Activated T-cell treated with anti-CD3 and anti-CD28 coated beads for 48 hours (primary cell): ENCODE measurements at places on chromosomes 5 and 9.

- no peak for DNase-seq
Observed at GRCh38 chr5:149583394-149583793, 2.1 kb downstream of the ARHGEF37 start.

GRCh38 chr5:40551496-40552491, 127.9 kb upstream of the PTGER4 start:
- DNase-seq, result no peak

DNA sequence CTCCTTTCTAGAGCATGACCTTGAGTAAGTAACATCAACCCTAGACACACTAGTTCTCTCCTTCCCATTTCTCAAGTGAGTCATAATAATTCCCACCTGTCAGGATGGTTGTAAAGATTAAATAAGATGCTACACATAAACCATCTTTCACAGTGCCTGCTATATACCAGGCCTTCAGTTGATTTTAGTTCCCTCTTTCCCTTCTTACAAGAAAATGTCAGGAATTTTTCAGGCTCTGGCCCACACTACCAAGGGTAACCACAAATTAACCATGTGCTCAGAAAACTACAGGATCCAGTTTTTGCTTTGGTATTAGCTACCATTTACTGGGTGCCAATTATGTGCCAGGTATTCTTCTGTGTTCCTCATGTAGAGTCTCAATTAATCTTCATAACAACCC, 42.7 kb upstream of the RARS1 start:
- DNase-seq, result no peak

DNA sequence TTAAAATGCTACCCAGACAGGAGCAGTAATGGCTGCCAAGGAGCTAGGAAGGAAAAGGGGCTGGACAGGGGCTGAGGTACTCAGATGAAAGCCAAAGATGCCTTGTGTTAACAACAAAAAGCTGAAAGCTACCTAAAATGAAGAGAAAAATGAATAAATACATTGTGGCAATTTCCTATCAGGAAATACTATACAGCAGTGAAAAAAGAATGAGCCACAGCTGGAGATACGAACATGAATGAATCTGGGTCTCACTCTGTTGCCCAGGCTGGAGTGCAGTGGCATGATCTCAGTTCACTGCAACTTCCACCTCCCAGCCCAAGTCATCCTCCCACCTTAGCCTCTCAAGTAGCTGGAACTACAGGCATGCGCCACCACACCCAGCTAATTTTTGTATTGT, 6.3 kb downstream of the TNIP1 start:
- no peak for DNase-seq

GRCh38 chr9:117737721-117738226, 33.6 kb downstream of the TLR4 start:
- no peak for DNase-seq

- no peak for DNase-seq
Observed at GRCh38 chr9:96555567-96556386, 63.9 kb downstream of the CDC14B start.

- DNase-seq, result no peak
Observed at GRCh38 chr9:6827439-6828145, 69.8 kb downstream of the KDM4C start.

GRCh38 chr9:114417511-114417910, 29.7 kb upstream of the AKNA start:
- no peak for DNase-seq

DNA sequence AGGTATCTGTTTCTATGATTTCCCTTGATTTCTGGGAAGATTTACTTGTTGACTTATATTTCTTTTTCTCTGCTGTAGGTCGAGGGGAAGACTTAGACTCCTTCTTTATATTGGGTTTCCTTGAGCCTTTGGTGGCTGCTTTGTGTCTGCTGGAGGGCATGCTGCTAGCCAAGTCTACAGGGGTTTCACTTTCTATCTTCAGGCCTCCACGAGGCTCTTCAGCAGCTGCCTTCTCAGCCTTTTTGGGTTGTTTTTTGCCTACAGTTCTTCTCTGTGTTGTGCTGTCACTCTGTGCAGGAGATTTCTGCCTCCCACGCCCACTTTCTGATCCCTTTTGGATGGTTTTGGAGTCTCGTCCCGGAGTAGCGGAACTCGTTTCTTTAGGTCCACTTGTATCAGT, 23.2 kb downstream of the LEAP2 start:
- no peak for DNase-seq

DNA sequence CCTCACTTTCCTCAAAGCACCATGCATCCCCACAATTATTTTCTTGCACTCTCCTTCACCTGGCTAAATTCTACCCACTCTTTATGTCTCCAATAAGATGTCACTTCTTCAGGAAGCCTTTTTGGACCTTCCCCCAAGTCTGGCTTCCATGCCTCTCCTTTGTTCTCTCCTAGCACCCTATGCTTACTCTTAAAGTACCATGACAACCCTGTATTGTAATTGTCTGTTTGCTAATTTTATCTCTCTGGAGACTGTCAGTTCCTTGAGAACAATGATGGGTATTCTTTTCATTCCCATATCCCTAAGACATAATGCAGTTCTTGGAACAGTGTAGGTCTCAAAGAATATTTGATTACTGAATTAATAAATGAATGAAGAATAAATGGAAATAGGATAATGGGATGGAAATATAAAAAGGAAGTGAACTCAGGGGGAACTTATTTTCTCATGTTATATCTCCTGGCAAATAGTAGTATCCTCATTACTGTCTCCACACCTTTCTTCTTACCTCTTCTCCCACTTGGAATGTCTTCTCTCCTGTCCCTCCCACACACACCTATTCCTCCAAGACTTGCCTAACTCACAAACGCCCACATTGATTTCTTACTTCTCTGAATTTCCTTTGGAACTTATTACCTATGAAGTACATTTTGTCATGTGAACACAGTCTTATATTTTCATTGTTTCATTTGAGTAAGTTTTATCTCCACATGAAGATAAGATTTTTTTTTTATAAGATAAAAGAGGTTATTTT, 499.1 kb downstream of the NFIB start:
- no peak for DNase-seq

DNA sequence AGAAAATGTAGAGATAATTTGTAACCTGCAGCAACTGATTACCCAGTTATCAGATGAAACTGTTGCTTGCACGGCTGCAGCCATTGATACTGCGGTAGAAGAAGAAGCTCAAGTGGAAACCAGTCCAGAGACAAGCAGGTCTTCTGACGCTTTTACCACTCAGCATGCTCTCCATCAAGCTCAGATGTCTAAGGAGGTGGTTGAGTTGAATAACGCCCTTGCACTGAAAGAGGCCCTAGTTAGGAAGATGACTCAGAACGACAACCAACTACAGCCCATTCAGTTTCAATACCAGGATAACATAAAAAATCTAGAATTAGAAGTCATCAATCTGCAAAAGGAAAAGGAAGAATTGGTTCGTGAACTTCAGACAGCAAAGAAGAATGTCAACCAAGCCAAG, 1.7 kb downstream of the KIF4B start:
- DNase-seq, result no peak

GRCh38 chr5:164235300-164235891, 730.0 kb downstream of the MAT2B start:
- no peak for DNase-seq

DNA sequence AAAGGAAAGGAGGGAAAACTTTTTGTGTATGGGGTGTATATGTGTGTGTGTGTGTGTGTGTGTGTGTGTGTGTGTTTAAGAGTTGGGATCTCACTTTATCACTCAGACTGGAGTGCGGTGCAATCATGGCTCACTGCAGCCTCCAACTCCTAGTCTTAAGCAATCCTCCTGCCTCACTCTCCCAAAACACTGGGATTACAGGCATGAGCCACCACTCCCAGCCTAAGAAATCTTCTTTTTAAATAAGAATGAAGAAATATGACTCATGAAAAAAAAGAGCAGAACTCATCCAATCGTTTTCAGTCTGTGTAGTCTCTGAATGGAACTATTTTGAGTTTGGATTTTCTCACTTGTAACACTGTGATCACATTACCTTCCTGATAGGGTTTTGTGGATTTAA, 601.5 kb downstream of the ACTL7B start:
- DNase-seq, result no peak

GRCh38 chr5:172940268-172941066, 18.8 kb upstream of the RPL26L1 start:
- DNase-seq, result no peak

GRCh38 chr5:131609774-131610173, 25.3 kb downstream of the RAPGEF6 start:
- no peak for DNase-seq

GRCh38 chr5:112586596-112587062, 151.1 kb upstream of the APC start:
- no peak for DNase-seq

DNA sequence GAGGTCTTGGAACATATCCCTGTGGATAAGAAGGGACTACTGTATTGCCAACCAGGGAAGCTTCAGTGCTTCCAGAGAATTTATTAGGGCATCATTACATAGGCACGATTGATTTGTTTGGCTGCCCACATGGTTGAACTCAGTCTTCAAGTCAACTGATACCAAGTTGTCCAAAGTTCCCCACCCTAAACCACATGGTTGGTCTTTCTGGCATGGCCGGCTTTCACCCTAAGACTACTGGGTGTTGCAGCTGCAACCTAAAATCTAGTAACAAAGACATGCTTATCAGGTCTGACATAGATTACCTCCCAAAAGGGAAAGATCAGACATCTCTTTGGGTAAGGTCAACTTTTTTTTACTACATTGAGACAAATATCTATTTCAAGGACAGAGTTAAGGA, 37.0 kb downstream of the FAF2 start:
- DNase-seq, result no peak

- no peak for DNase-seq
Observed at GRCh38 chr5:7902201-7902600, 33.3 kb downstream of the MTRR start.

DNA sequence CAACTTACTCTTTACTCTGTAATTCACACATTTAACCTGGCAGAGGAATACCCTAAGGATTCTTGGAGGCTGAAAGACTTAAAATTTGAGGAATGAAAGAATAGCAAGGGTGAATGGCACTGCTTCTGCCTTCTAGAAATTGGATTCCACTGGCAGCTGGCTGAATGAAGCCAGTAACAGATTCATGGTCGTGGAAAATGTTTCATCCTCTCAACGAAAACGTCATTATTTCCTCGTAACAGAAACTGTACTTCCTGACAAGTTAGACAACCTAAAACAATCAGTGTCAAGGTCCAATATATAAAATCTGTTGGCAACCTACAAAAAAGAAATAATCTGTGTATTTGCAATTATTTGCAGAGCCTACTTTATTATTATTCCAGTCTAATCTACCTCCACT, 39.7 kb downstream of the BNC2 start:
- no peak for DNase-seq

DNA sequence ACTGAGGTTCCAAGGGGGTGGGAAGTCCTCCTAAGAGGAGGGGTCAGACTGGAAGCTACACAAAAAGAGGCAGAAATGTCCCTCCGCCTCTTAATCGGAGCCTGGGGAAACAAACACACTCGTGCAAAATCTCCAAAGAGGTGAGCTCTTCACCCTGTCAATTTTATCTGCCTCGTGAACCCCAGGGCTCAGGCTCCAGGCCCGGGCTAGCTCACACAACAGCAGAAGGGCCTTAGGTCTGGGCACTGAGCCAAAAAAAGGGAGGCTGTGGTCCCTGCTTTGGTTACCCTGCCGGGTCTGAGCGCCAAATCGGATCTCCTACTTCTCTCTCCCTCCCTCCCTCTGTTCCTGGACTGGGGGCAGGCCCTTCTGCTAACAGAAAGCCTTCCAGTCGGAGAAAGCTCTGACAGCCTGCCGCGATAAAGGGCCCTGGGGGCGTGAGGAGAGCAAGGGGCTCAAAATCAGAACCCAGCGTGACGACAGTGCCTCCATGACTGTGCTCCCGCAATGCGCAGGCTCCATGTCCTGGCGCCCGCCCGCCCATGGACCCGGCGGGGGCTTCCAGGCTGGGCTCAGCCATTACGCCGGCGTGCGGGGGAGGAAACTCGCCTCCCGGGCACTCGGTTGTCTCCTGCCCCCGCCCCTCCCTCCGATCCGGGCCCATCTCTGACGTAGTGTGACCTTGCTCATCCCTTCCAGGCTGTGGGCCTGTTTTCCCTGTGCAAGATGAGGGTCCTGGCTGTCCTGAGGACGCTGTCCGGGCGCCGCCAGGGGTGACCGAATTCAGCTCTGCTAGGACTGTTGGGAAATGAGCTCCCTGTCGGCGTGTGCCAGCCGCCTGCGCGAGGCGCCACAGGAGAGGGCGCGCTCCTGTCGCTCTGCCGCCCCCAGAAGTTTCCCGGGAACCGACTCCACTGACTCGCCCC, 865 bp upstream of the SLC22A4 start:
- DNase-seq, result peak; percentile 78

GRCh38 chr9:134204991-134205578, 40.7 kb upstream of the RNU6ATAC start:
- DNase-seq, result no peak

- DNase-seq, result peak; percentile 79
Observed at GRCh38 chr5:157271740-157272271, 5.9 kb downstream of the CYFIP2 start.

DNA sequence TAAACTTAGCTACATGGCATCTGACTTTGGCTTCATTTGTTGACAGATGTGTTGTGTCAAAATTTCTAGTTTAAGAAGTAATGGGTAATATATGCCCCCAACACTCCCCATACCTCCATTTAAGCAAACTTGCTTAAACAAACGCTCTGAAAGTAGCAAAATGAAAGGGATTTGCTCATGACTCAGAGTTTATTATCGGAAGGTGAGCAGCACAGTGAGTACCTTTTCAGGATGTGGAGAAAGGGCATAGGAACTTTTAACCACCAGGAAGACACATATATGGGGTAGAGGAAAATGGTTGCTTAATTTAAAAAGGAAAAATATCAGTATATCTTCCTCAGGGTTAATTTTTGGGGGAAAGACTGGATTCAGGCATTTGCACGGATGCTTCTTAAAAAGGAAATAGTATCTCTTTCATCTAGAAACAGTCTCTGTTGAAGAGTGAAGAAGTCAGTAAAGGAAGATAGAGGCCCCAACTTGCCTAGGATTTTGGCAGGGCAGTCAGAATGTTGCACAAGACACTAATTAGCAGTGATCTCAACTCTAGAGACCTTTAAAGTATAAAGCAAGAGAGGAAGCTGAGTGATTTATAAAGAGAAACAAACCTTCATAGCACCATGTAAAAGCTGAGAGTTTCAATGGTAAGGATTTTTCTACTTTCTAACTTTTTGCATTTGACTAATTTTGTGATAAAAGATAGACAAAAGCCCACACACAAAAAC, 155.1 kb downstream of the TRIO start:
- no peak for DNase-seq

DNA sequence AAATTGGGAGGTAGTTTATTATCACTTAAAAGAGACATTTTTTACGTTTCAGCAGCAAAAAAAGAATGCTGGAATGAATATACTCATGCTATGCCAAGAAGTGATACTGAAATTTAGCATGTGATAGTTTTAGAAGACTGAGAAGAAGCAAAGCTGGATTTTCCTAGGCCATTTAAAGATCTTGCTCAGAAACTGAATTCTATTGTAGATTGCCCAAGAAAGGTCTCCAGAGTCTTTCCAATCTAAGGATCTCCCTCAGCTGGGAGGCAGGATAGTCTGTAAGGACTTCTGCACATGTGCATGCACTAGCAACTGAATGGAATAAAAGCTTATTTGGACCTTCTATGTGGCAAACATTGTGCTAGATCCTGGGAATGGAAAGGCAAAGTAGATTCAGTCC, 334.5 kb downstream of the DTWD2 start:
- no peak for DNase-seq

- DNase-seq, result no peak
Observed at GRCh38 chr9:83012922-83013838, 49.8 kb downstream of the RASEF start.

- DNase-seq, result no peak
Observed at GRCh38 chr9:82126256-82126655, 137.7 kb downstream of the SPATA31D1 start.
